RWPE2 (cell line): ENCODE measurements at places on chromosomes 4 and X.

- no peak for DNase-seq
Measured at GRCh38 chrX:69564665-69565064, 51.2 kb upstream of the EDA start.

- DNase-seq = no peak
Measured at GRCh38 chr4:30802622-30803323, 82.6 kb downstream of the PCDH7 start.

DNA sequence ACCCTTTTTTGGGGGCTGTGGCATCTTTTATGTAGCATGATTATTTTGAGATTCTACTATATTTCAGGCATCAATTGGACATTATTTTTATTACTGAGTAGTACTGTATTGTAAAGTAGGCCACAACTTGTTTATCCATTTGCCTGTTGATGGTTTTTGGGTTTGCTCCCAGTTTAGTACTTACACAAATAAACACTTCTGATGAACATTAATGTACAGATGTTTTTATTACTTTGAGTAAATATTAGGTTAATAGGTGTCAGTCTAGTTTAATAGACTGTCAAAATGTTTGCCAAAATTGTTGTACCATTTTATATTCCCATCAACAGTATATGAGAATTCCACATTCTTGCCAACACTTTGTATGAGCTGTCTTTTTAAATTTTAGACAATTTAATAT lies 214.9 kb upstream of the MAD2L1 start:
- no peak for DNase-seq

DNA sequence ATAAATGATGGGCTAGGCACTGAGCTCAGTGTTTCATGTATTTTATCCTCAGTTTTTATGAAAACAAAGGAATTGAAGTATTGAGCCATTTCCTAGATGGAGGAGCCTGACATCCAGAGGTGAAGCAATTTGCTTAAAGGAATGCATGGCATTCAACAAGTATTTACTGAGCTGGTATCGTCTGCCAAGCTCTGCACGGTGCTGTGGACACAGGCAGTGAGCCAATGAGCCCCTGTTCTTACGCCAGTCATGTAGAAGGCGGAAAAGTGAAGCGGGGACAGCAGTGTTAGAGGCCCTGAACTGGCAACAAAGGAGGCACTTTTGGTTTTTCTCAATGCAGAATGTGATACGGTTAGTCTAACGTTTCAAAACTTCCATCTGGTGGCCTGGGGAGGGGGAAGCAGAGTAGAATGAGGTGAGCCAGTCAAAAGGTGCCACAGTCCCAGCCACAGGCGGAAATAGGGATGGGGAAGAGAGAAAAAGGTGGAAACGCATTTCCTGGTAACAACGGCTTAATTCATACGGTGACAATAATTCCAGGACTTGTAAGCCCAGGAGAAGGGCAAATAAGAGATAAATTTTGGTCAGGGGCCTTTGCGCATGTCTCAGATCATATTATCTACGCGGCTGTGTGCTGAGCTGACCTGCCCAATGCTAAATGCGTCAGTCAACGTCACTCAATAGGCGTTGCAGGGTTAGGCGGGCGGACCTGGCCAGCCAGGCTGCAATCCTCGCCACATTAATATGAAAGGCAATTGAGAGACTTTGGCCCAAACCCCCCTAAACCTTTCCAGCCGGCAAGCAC lies 133.9 kb downstream of the AFAP1 start:
- DNase-seq = peak; percentile 91

DNA sequence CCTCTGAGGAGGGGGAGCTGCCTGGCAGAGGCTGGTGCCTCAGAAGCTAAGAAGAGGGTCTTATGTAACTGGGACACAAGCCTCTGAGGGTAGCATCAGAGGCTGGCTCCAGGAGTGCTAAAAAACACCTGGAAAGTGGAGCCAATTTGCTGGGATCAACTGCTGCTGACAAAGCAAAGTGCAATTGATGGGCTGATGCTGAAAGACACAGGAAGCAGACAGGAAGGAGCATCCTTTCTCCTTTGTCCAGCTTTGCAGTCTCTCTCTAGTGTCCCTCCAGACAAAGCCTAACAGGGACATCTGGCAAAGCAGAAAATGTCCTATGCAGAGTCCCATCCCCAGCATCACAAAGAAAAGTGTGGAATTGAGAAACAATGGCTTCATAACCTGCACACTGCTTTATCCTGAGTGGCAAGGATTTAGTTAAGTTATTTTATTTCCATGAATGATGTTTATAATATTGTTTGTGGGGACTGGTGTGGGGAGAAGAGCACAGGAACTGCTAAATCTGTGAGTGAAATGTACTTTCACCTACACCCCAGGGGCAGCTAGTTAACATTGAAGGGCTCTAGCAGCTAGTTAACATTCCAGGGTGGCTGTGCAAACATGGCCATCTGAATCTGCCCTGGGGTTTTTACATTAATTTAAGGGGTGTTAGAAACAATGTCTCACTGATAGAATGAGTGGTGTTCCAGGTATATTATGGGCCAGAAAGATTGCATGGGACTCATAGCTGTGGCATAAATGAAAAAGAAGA lies 25.6 kb upstream of the MBTPS2 start:
- no peak for DNase-seq

DNA sequence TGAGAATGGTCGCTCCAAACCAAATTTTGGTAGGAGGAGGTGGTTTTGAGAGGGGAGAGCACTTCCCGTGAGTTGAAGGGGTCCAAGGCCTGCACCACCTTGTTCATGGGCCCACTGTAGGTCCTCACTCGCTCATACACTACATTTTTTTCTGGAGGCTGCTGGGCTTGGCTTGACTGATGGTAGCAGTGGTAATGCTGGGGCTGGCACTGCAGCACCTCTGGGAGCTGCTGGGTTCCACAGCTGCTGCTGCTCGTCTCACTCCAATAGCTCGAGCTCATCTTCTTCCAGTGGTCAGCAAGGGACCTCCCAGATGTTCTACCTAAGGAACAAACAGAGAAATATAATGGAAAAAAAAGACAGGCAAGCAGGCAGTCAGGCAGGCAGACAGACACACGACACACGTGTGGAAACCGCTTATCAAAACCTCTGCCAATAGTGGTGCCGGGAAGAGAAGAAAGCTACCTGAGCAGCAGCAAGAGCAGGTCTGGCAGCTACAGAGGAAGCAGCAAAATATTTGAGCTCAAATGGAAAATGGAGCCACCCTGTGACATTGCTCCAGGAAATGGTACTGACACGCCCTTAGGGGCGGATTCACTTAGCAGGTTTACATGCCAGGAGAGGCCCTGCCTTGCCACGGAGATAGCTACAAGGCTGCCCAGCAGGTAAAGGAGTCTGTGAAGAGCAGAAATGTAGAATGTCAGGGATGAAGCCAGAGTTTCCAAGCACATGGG lies at the start of gene POF1B:
Gene POF1B, minus strand, starts transcription at position 492 of the 734 bp plus-strand sequence. Its CDS starts 211 bp downstream, at position 281.
- DNase-seq = no peak

DNA sequence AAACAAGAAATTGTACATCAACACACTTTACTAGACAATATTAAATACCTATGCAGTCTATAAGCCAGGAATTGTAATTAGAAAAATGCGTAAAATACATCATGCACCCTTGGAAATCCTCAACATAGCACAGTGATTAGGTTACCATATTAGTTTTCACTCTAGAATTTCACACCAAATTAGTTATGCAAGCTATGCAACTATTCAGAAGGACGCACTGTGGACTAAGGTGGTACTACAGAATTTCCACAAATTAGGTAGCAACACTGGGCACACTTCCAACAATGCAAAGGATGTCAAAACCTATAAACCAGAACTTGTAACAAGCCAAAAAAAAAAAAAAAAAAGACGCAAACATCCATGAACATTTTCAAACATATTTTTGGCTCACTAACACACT lies 71.1 kb upstream of the ZCCHC13 start:
- DNase-seq = no peak

DNA sequence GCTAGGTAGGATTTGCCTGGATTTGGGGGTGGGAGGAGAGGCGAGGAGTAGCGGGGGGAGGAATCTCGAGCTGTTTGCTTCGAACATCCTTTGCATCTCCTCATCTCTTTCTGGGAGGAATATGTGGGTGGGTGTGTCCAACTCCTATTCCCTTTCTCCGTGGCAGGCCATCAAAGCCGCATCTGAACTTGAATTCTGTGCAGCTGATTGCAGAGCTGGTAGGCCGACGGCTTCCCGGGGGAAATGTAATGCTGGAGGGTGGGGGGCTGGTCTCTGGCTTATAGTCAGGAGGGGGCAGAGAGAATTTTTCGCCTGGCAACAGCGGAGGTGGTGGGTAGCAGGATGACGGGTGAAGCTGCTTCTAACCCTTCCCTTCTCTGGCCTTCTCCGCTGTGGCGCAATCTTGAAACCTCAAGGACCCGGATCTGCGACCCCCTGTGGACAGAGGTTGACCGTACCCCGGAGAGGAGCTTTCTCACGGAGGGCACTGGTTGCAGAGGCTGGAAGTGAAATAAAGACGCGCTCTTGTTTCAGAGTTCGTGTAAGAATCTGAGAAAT lies 628 bp downstream of the ZCCHC12 start:
- no peak for DNase-seq

DNA sequence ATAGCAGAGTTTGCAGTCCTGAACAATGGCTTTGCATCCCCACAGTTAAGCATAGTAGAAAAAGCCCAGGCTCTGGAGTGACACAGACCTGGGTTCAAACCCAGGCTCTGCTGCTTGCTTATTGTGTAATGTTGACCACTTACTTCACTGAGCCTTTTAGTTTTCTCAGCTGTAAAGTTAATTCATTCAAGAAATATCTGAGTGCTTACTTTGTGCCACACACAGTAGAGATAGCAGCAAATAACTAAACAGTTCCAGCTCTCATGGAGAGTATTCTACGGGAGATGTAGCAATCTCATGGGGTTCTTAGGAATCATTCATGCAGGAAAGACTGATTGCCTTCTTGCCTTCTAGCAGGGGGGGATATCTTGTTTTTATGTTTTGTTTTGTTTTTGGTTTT lies 63.2 kb downstream of the SLC9A6 start:
- DNase-seq = no peak

DNA sequence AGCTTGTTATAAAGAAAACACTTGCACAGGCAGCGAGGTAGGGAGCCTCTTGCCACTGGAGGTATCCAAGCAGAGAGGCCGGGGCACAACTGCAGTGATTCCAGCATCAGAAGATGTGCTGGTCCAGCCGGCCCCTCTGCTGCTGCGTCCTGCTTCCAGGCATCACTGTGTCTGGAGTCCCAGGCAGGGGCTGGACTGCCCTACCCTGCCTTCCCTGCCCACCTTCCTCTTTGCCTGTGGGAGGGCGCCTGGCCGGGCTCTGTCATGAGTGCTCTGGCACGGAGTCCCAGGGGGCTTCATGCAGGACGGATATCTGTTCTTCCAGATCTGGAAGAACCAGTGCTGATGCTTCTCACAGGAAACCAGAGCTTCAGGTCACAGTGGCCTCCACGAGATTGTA lies 187.6 kb upstream of the PSAPL1 start:
- peak; percentile 41 for DNase-seq

GRCh38 chrX:8520791-8521190 lies 56.2 kb downstream of the VCX3B start:
- DNase-seq = no peak

GRCh38 chr4:3484057-3484973 lies 21.2 kb downstream of the DOK7 start:
- DNase-seq = peak; percentile 91

GRCh38 chrX:70433848-70434351 lies 10.7 kb upstream of the DLG3 start:
- DNase-seq = no peak

GRCh38 chrX:131633285-131633917 lies 89.5 kb downstream of the OR13H1 start:
- DNase-seq = no peak

DNA sequence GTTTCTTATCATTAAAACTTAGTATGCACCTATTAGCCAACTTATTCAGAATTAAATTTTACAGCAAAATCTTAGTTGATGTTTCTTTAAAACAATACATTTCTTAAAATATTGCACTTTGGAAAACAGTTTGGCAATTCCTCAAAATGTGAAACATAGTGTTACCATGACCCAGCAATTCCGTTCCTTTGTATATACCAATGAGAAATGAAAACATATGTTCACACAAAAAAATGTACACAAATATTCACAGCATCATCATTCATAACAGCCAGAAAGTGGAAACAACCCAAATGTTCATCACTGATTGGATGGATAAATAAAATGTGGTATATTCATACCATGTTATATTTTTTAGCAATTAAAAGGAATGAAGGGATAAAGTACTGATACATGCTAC lies 50.2 kb downstream of the WDR44 start:
- no peak for DNase-seq

DNA sequence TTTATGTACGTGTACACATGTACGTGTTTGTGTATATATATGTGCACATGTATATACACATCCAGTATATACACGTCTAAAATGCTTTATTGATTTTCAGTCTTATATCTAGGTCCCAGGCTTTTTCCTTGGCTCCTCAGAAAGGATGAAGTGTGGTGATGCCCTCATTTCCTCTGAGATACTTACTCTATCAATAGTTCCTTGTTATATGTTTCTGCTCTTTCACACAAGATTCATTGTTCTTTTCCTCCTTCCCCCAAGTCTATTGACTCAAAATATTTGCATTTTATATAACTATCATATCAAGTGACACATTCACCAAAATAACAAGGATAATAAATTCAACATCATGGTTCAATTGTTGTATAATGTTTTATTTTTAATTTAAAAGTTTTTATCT lies 359.2 kb downstream of the EPHA5 start:
- no peak for DNase-seq

DNA sequence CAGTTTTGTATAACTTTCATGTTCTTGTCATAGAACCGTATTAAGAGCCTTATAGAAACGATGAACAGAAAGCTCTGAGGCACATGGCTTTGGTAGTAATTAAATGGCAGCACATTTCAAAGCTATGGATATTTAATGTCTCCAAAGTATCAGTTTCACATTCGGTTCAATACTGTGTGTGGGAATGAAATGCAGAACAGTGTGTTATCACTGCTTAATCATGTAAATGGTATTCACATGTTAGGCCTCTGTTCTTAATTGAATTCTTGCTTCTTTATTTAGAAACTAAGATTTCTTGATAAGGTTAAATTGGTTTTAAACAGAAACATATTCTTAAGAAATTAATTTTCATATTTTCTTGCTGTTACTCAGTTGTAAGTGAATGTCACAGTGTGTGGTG lies 701.0 kb upstream of the PITX2 start:
- DNase-seq = no peak

GRCh38 chr4:169225812-169226211 lies 44.9 kb downstream of the SH3RF1 start:
- DNase-seq = no peak
